Renal cortex interstitium (tissue), 15 donors: ENCODE measurements at places on chromosomes 1 and 21.

DNA sequence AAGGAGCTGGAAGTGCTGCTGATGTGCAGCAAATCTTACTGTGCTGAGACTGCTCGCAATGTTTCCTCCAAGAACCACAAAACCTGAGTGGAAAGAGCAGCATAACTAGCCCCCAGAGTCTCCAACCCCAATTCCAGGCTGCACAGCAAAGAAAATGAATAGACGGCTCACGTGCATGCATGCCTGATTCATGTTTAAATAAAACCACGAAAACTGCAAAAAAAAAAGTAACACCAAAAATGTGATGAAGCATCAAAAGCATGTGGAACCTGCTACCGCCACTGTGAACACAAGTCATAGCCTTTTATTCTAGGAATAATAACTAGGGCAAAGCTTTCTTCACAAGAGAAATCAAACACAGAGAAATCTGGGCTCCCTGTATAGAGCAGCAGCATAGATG, 9.6 kb upstream of the TRNP1 start:
- DNase-seq = no peak

DNA sequence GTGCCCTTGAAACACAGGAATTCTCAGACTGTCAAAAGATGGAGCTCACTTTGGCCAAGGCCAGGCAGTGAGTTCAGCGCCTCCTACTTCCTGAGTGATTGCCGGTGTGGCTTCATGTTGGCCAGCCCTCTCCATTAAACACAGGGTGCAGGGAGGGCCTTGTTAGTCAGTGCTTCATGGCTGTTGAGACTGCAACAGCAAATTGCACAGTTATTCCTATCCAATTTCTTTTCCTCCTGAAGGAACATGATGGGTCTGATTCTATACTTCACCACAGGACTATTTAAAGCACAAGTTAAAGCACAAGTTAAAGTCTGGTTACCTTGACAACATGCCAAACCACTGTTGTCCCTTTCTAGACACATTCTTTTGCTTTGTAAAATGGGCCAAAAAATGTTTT, 156.6 kb downstream of the SIPA1L2 start:
- DNase-seq = no peak

GRCh38 chr21:26027696-26028095, 142.9 kb downstream of the APP start:
- DNase-seq = no peak

DNA sequence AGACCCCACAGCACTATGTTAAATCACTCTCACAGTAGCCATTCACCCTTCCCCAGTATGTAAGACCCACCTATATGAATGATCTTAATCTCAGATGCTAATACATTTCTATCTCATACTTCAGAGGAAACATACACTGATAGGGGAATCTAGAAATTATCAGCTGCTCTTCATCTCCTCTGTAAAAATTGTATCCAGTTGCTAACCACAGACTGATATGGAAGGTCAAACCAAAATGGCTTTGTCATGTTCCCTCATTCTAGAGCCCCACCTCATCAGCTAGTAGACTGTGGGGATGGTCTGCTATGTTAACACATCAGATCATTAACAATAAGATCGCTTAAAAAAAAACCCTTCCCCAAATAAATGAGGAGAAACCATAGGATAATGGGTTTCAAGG, 71.7 kb downstream of the UBR4 start:
- no peak for DNase-seq

DNA sequence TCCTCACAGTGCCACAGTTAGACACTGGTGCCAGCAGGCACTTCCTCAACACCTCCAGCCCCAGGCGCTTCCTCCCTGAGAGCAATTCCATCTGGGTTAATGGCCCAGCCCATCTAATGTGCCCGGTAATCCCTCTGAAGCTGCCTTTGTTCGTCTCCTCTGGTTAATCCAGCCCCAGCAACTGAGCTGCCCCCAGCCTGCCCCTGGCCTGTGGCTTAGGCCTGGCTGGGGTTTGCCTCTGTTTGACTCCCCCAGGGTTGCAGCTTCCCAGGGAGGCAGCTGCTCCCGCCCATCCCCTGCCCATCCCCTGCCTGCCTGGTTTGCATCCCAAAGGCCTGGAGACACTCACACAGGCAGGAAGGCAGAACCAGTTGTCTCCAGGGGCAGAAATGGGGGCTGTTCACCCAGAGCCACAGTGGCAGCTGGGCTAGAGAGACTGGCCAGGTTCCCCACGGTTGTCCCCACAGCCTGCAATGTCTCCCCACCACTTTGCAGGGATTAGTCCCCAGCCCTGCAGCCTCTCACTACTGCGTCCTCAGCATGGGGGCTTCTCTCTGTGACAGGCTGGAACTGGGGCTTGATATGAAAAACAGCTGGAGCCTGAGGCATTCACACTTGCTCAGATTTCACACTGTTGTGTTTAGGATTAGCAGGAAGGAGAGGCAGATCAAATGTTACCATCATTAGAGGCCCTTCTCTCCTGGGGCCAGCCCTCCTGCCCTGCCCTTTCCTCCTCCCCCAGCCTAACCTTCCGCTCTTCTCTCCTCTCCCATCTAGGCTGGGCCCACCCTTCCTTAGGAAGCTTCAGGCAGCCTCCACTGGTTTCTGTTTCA, 120.2 kb downstream of the TLR5 start:
- no peak for DNase-seq

DNA sequence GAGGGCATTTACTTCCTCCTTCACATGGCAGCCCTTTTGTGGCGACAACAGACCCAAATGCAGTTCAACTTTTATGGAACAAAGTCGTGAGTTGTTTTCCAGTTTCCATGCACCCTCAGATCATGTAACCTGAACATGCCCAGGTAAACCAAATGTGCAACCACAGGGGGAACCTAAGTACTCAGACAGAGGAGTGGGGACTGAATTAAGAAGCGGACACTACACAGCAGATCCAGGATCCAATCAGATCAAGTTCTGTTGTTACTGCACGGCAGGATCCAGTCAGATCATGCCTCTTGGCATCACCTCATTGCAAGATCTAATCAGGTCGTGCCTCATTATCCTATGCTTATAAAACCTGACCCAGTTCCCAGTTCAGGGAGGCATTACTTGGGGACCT, 115.7 kb downstream of the MATN1 start:
- no peak for DNase-seq

DNA sequence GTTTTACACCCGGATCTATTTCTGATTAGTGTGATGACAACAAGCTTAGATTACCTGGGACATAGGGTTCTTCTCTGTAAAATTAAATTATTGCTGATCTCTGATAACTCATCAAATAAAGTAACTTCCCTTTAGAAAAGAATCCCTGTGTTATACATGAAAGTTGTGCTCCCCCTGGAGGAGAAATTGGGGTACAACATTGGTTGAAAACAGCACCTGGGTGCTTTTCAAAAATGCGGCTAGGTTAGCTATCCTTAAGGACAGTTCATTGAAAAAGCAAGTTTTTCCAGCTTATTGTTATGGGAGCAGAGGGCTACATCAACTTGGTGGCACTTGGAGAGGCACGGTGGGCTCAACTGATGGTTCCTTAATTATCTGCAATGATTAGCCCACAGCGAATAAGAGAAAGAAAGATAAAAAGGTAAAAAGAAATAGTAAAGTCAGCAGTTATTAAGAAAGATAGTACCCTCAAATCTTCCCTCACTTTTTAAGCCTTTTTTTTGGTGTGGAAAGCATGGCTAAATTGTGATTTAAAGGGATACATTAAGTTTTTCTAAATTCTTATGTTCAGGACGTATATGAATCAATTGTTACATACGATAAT, 97.8 kb downstream of the FMN2 start:
- peak; percentile 30 for DNase-seq

DNA sequence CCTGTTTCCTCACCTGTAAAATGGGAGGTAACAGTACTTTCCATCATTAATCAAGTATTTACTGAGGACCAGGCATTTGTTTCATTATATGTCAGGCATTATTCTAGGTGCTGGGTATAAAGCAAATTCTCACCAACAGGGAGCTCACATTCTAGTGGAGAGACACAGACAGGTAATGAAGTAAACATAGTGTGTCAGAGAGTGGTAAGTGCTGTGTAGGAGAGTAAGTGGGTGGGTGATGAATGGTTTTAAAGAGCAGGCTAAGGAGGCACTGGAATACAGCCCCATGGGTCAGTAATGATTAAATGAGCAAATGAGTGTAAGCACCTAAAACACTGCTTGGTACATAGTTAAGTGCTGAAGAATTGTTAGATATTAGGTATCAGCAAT, 60.4 kb downstream of the DNTTIP2 start:
- DNase-seq = no peak

- DNase-seq = no peak
Observed at GRCh38 chr1:150493175-150493574, 6.0 kb downstream of the TARS2 start.

GRCh38 chr1:162192306-162192678, 122.8 kb downstream of the NOS1AP start:
- no peak for DNase-seq

DNA sequence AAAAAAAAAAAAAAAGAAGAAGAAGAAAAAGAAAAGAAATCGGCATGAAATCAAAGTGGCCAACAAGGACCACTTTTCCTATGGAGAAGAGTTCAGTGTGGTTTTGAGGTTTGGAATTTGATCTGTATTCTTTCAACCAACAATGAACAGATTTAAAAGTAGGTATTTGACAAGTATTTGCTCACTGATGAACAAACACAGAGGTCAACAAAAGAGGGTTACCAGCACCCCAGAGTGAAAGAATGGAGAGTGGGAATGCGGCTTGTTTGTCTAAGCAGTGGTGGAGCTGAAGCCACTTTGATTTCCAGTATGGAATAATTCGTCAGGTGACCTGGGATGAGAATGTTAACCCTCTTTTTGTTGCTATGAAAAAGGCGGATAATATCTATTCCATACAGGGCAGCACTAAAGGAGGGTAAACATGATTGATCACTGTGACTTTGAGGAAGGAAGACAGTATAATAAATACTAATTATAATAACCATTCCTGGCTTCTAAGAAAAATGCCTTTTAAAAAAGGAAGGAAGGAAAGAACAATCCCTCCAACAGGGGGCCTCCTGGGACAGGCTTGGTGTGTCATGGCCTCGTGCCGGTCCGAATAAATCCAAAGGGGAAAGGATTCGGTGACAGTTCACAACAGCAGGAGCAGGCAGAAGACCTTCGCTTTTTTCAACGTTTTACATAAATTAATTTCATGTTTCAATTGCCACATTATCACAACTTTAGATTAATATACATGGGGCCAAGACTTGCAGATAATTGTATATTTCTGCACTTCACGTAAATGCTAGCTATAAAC, 37.2 kb upstream of the SIM2 start:
- DNase-seq = no peak

GRCh38 chr1:224509907-224510306, 75.3 kb upstream of the WDR26 start:
- DNase-seq = no peak

DNA sequence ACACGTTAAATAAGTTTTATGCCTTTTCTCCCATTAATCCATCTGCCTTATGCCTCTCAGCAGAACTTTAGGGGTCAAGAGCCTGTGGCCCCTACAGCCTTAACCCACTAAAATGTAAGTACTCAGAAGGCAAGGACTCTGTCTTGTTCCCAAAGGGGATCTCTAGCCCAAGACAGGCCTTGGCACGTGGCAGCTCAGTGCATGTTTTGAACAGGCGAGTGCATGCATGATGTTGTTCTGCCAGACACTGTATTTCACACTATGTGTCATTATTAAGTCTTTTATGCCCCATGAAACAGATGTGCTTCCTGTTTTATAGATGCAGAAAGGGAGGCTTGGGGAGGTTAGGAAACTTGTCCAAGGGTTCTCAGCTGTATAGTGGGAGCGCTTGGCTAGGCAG, 102.8 kb downstream of the ETS2 start:
- no peak for DNase-seq

- no peak for DNase-seq
Observed at GRCh38 chr21:36472377-36472776, 7.5 kb downstream of the CLDN14 start.

- no peak for DNase-seq
Observed at GRCh38 chr1:199218533-199218932, 579.7 kb downstream of the PTPRC start.

- DNase-seq = no peak
Observed at GRCh38 chr1:236514703-236515442, 8.9 kb upstream of the LGALS8 start.

DNA sequence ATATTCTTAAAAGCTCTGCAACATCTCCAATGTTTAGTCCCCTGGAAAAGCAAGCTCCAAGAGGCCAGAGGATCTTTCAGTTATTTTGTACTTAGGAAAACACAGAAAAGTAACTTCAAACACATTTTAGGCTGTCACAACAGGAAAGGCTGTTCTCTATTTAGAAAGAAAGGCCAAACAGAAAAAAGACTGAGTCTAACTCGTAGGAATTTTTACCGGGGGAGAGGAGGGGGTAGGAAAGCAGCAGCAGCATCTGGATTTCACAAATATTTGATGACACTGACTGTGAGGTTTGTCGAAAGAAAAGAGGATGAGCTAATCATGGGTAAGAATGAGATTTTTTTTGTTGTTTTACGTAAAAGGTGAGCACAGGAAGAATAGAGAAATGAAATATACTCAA, 107.1 kb downstream of the EIF4G3 start:
- no peak for DNase-seq

DNA sequence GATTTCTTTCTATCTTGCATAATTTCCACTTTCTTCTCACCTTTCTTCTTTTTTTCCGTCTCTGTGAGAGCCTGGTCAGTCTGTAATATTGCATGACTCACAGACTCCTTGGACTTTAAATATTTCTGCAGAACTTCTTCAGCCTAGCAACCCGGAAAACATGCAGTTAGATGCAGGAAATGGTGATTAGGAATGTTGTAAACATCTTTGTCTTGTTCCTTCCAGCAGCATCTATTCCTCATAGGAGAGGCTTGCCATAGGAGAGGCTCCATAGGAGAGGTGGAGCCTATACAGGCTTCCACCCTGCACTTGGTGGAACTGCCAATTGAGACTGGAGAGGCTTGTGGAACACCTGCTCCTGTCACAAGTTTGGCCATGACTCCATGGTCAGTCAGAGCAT, 10.0 kb downstream of the GBP5 start:
- no peak for DNase-seq

GRCh38 chr1:173301507-173301906, 94.4 kb upstream of the TNFSF4 start:
- no peak for DNase-seq

GRCh38 chr1:207649210-207649753, 4.3 kb downstream of the CR1L start:
- DNase-seq = no peak

- DNase-seq = no peak
Observed at GRCh38 chr1:74505928-74506710, 6.3 kb downstream of the LRRC53 start.

- no peak for DNase-seq
Observed at GRCh38 chr1:206790502-206791250, 18.4 kb upstream of the IL10 start.

DNA sequence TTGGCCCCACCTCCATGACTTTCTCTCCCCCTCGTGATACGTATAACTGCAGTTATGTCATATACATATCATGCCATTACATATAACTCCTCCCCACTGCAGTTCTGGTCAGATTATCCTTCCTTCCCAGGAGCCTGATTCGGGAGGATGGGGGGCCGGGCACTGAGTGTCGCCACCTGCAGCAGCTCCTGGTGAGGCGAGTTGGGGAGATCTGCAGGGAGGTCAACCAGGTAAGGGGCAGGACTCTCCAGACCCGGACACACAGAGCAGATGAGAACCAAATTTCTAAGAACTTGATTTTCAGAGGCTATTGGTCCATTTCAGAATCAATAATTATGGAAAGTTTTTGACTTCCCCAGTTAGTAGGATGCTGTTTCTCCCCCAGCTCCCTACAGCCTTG, 19.5 kb downstream of the HYI start:
- no peak for DNase-seq

GRCh38 chr1:32377541-32378220, 15.3 kb downstream of the TSSK3 start:
- DNase-seq = no peak

- DNase-seq = no peak
Observed at GRCh38 chr1:152108882-152109222, 6.4 kb downstream of the TCHH start.
